ENCODE measurements at places on chromosomes 3 and 15. TPM values are rescaled to one million over a fixed set of nuclear protein-coding genes. Genes with fewer than 3 reads are reported as not detected.

GRCh38 chr3:29880809-29881208 lies 599.9 kb downstream of the RBMS3 start:
- no peak for DNase-seq

DNA sequence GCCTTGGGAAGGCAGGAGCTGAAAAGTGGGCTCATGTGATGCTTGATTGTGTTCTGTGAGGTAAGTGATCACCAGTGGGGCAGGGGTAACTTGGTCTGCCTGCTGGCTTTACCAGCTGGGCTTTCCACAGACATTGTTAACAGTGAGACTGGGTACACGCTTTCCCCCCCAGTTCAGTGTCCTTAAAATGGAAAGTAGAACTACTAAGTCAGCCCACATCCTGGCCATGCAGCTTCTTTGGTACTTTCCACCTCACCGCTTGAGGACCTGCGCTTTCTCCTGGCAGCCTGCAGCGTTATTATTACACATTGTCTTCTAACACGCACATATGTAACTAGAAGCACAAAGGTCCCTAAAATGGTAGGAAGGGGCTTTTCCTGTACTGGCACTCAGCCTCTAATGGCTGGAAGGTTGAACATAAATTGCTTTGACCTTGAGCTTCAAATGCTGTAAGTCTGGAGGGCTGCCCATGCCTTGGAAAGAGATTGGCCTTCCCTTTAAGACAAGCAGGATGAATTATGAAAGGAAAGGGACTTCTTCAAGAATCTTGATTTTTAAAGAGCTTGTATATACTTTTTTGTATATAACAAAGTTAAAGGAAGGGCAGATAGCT lies 216.1 kb upstream of the ROPN1 start:
- no peak for DNase-seq

- DNase-seq, result no peak
Observed at GRCh38 chr15:56839641-56840040, 78.8 kb upstream of the TCF12 start.

GRCh38 chr3:194321693-194322640 lies 29.2 kb downstream of the CPN2 start:
- DNase-seq, result no peak

- no peak for DNase-seq
Observed at GRCh38 chr3:128383316-128384235, 83.1 kb downstream of the DNAJB8 start.

- no peak for DNase-seq
Observed at GRCh38 chr15:45386420-45386819, 8.1 kb upstream of the GATM start.

GRCh38 chr3:29697989-29698388 lies 417.1 kb downstream of the RBMS3 start:
- no peak for DNase-seq

DNA sequence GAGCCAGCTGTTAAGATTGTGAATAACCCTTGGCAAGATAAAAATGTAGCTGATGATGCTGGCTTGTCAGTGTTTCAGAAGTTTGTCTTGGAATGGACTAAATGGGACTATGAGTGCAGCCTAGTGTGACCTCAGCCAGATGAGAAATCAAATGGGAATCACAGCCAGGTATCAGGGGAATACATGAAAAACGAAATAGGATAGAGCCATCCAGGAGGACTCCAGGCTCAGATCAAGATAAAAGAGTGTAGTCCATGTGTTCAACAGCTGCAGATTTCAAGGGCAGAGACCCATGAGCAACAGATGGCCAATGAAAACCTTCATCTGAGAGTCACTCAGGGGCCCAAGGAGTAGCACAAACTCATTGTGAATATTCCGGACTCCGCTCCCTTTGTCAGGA lies 1080.9 kb upstream of the CADM2 start:
- DNase-seq, result no peak

DNA sequence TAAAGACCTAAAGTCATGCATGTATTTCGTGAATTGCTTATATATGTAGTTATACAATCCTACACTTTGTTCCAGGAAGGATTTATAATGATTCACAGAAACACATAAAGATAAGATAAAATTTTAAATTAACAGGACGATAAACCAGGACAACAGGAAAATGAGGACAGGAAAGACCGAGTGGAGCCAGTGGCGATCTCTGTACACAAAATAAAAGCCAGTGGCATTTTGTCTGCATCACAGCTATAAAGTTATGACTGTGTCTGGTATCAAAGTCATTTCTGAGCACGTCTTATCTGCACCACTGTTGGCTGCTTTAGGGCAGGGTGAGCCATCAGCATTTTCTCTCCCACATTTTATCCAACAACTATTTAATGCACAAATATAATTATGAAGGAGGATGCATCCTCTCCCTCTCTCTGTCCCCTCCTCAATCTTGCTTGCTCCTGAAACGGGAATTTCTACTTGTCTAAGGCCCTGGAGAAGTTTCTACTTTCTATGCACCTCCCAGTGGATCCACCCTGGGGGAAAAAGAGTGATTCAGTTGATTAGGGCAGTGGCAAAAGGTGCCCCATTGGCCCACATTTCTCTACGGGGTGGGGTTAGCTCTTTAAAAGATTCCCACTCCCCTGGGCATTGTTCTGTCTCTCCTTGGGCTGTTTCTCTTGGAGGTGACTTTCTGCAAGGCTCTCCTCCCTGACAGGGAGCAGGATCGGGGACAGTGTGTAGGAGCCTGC lies 159.4 kb upstream of the UBE2E1 start:
- DNase-seq, result no peak

- no peak for DNase-seq
Observed at GRCh38 chr3:119557877-119558269, 1.5 kb downstream of the CD80 start.

DNA sequence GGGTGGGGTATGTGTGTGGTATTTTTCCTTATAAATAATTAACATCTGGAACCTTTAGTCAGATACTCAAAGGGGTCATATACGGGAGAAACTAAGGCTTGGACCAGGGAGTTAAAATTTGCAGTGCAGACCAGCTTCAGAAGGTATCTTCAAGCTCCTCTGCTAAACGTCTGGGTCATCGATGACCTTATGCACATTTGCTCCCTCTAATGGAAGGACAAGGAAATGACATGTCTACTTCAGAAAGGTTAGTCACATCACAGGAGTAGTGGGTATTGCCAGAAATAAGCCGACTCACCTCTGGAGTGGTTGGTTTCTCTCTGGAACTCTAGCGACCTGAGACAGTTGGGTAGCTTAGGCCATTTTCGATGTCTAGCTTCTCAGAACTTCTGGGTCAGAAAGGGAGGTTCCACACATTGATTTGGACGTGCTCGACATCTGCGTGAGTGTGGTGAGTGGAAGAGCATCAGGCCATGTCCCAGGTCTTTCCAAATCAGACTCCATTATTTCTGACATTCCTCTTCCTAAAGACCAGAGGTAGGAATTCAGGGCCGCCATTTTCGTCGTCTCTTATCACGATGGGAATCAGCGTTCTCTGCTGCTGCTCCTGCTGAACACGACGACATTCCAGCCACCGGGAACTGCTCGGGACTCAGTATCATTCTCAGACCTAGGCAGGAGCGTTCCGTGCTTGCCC lies 31.8 kb upstream of the RASA2 start:
- DNase-seq, result no peak

- no peak for DNase-seq
Observed at GRCh38 chr3:191020730-191021396, 158.4 kb upstream of the GMNC start.

- DNase-seq, result no peak
Observed at GRCh38 chr3:78994174-78995027, 773.4 kb downstream of the ROBO1 start.

DNA sequence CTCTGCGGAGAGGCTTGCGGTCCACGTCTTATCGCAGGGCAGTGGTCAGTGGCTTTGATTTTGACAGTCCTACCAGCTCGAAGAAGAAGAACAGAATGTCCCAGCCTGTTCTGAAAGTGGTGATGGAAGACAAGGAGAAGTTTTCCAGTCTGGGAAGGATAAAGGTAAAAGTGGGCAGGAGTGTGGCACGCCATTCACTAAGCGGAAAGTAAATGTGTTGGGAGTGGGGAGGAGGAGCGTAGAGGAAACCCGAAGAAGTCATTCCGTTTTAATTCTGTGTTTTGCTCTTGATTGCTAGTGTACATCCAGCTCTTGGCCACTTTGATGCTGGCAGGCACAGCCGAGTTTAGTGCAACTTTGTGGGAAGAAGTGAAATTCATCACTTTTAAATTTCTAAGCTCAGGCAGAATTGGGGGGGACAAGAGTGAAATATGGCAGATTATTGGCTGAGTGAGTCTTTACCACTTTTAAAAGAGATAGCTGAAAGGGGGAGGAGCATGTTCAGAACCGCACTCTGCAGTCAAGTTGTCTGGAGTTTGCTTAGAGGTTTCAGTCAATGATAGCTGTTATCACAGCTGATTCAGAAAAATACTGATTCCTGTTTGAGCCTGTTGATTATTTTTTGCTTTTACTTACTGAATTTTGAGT lies 1.8 kb downstream of the ARHGEF26 start:
- DNase-seq, result no peak

- DNase-seq, result no peak
Observed at GRCh38 chr3:117539729-117540128, 830.1 kb downstream of the TUSC7 start.

GRCh38 chr3:11078826-11079515 lies 75.3 kb upstream of the HRH1 start:
- DNase-seq, result peak; percentile 7

- DNase-seq, result no peak
Observed at GRCh38 chr3:176946202-176946601, 251.1 kb downstream of the TBL1XR1 start.

DNA sequence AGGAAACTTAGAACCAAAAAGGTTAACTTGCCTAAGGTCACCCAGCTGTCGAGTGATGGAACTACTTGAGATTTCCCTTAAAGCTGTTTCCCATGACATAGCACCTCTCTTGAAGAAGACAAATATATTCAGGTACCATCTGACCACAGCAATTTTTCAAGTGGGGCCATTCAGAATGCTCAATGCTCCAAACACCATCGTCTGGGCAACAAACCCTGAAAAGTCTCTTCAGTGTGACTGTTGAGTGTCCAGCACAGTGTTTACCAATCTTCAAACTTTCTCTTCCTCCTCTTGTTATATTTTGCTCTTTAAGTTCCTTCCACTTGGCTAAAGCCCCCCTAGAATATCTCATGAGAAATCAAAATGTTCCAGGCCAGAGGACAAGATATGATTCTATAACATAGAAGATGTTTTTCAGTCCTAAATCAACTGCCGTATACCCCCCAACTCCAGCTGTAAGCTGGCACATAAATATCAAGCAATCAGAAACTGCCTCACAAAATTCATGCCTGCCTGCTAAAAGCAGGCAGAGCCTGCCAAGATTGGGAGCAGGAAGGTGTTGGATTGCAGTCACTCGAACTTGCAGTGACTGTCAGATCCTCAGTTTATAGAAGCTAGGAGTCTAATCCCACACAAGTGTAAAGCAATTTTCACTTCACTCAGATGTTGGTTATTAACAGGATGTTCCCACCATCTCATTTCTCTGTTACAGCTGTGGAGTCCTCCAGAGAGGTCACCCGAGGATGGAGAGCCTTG lies 230.5 kb upstream of the MRPL3 start:
- DNase-seq, result no peak

Gene AMT
- total RNA-seq, result 9.4 TPM

Gene SLC28A1
- not detected for total RNA-seq

Gene NR2F2
- not detected for total RNA-seq

Gene FGF7
- not detected for total RNA-seq

Gene BCHE
- total RNA-seq, result not detected

Gene ATP13A4
- 1.8 TPM for total RNA-seq

Data from CD8-positive, alpha-beta T cell (primary cell).